Retina (tissue), 1 donor: ENCODE measurements at places on chromosomes 5 and 9.

- no peak for DNase-seq
Observed at GRCh38 chr9:91178281-91179236, 183.2 kb downstream of the AUH start.

DNA sequence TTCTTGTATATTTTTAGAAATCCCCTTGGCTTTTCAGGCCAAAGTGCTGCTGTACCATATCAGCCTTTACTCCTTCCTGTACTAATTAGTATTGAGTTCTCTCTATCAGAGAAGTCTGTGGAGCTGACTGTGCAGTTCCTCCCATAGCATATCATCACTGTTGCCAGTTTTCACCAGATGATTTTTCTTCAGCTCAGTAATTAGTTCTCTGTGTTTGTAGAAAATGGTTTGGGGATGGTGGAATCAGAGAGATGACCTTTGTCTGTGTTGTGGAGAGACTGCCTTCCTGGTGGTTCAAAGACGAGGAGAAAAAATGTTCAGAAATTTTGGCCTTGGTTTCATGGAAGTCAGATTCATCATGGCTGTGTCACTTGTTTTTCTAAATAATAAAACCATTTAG lies 227.5 kb upstream of the ACTBL2 start:
- no peak for DNase-seq

- peak; percentile 2 for DNase-seq
Observed at GRCh38 chr9:94554439-94555331, at the start of gene PCAT7. TSS of gene PCAT7 (plus strand) at chr9:94555083.

DNA sequence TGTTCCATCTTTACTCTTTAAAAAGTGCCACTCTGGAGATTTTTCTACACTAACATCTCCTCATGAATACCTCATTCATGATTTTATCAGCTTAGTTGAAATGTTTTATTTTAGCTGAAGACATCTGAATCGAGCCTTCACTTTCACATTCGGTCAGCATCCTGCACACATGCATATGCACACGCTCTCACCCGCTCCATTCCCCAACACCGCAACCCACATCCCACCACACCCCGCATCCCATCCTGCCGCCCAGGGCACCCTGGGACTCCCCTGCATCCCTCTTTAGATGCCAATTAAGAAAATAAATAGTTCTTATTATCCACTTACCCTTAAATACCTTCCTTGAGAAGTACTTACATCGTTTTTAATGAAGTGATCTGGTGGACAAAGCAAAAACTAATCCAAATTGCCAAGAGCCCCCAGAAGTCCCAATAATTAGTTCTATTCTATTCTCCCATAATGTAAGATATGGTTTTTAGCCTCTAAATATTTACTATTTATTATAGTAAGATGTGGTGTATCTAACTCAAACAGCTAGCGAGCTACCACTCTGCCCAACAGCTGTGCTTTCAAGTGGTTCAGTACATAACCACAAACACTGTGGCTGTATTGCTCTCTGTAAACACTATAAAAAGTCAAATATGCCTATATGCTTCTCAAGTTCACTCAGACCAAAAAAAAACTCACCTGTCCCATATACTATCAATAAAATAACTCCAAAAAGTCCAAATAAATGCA lies 38.2 kb downstream of the GZMK start:
- no peak for DNase-seq

GRCh38 chr5:76849419-76850291 lies at the start of gene S100Z:
TSS of gene S100Z (plus strand) at chr5:76850014. CDS start at chr5:76875360, 25,346 bp downstream.
- no peak for DNase-seq

- DNase-seq = no peak
Observed at GRCh38 chr5:142175461-142176142, 67.0 kb downstream of the NDFIP1 start.

DNA sequence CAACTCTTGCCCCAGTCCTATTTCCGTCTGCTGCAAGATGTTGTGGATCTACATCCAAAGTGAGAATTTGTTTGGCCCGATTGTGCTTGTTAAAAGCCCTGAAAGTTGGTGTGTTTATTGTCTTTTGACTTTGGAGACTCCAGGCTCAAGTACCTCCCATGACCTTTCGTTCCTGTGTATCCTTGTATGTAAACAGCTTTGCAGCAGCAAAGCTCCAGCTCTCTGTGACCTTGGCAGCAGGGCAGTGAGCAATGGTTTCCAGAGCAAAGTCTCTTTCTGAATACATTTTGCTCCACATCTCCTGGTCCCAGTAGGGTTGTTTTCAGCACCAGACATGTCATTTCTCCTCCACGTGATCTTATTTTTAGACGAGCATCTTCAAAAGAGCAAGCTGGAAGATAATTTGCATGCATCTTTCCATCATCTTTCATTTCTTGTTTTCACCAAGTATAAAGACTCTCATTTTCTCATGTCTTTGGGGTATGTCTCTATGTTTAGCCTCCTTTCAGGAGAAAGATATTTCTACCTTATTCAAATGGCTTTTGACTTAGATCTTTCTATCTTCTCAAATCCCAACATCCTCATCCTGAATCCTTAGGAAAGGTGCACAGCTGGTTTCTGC lies 68.1 kb upstream of the ERCC6L2 start:
- DNase-seq = no peak

DNA sequence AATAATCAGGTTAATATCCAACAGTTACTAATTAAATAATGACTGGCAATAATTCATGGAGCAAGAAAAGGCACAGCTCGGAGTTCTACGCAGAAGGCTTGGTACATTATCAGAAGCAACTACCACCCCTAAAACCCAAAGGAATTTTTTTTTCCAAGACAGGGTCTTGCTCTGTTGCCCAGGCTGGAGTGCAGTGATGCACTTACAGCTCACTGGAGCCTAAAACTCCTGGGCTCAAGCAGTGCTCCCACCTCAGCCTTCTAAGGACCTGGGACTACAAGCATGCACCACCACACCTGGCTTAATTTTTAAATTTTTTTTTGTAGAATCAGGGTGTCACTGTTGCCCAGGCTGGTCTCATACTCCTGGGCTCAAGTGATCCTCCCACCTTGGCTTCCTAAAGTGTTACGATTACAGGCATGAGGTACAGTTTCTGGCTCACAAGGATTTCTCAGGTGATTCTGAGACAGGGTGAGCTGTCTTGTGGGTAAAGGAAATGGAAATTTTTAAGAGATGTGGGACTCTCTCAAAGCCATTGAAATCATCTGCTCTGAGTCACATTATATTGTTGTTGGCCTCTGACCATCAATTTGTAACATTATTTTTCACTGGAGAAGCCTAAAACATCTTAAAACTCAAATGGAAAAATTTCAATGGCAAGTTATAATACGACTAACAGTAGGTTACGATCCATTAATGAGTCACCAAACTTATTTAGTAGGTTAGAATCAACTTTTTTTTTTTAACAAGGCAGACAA lies 19.7 kb upstream of the HSDL2 start:
- no peak for DNase-seq
